ENCODE measurements at places on chromosomes 1 and 21.

GRCh38 chr1:219467524-219467923, 145.4 kb downstream of the ZC3H11B start:
- DNase-seq, result no peak

DNA sequence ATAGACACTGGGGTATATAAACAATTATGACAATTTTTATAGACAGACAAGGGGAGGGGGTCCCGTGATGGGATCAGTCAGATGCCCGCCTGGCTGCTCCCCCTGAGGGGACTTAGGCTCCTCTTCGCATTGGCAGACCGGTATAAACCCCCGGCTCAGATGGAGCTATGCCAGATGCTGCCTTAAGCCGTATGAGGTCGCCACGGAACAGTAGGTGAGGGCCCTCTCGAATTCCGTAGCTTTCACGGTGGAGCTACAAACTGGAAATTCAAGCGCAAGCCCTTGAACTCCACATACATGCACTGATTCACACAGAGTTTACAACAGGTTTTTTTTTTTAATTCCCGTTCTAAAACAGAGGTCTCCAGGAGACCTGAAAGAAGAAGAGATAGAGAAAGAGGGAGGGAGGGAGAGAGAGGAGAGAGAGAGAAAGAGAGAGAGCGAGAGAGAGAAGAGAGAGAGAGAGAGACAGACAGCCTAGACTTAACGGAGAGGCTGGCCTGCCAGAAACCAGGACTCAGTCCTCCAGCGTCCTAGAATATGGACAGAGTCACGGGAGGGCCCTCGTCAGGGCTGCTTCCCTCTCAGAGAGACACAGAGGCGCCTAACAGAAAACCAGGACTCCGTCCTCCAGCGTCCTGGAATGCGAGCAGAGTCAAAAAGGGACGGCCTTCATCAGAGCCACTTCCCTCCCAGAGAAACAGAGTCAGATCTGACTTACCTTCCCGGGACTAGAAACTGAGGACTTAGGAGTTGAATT, 24.4 kb upstream of the TMEM54 start:
- DNase-seq, result peak; percentile 4

DNA sequence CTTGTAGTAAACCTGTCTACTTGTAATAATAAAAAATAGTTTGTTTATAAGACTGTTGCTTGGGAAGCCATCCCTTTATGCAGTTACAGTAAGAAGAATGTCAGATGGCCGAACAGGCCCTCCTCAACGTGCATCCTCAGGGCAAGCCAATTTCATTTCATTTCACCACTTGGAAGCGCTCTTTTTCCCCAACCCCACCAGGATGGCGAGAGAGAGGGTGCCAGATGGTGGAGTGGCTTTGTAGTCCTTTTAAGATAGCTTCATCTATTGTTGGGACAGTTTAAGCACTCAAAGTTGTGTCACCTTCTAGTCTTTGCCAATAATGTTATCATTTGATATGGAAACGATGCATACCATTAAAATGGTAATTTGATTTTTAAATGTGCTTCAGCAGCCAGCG, 356.3 kb upstream of the CAMK1G start:
- DNase-seq, result no peak

DNA sequence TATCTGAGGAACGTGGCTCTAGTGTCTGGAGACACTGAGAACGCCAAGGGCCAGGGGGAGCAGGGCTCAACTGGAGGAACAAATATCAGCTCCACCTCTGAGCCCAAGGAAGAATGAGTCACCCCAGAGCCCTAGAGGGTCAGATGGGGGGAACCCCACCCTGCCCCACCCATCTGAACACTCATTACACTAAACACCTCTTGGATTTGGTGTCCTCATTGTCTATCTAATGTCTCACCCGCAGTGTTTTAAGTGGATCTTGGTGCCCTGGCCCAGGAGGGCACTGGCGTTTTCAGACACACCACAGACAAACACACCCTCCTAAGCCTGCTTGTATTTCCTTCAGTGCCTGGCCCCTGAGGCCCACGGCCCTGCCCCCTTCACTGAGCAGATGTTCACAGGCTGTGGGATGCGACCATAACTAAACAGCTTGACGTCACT, 2.2 kb upstream of the FALEC start:
- no peak for DNase-seq

GRCh38 chr1:42128499-42128898, 24.7 kb upstream of the GUCA2B start:
- DNase-seq, result no peak

GRCh38 chr21:44677881-44678280, 4.1 kb downstream of the KRTAP12-1 start:
- DNase-seq, result no peak

GRCh38 chr21:29499734-29500343, 201.1 kb downstream of the BACH1 start:
- DNase-seq, result no peak

DNA sequence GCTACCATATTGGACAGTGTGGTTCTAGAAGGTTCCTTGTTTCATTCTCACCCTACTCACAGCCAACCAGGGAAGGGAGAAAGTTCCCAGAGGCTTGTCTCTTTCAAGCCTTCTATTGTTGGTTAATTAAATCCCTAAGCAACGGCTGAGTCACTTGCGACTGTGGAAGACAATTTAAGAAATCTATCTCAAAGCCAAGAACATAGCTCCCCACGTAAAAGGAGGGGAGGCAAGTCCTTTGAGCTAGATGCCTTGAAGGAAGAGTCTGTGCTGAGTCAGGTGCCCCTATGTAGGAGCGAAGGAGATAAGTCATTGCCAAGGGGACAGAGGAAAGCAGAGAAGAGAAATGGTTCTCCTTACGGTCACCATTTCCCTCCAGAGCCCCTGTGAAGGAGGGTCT, 79.4 kb upstream of the PPP2R5A start:
- no peak for DNase-seq

DNA sequence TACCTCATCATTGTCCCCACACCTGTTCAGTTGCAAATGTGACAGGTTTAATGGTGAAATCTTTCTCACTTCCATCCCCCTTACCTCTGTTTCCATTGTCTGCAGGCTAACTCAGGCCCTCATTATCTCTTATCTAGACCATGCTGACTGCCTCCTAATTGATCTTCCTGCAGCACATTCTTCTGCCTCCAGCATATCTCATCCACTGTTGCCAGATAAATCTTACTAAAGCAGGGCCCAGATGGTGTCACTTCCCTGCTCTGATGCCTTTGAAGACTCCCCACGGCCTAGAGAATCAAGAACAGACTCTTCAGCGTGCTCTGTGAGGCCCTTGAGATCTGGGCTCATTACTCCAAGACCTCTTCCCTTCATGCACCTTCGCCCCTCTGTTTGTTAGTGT, 230.1 kb downstream of the DUSP10 start:
- DNase-seq, result no peak

DNA sequence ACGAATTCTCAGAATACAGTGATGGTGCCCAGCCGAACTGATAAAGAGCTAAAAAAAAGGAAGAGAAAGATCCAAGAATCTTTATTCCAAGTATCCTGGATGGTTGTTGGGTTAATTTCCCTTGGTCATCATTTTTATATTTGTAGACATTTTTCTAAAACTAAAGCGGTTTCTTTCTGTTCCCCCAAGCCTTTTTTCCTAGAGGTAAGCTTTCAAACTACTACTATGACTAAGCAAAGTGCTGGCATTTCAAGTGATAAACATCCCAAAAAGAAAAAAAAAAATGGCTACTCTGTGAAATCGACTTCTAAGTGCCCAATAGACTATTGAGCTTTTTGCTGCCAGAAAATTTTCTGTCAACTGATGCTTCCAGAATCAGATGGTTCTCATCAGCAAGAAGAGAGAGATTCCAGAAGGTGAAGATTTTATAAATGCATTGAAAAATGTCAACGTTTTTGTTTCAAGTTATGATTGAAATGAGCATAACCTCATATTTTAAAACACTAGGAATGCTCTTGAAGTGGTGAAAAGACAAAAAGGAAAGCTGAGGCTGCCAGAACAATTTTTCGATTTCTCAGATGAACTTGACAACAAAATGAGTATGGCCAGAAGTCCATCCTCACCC, 96.1 kb upstream of the ZC3H11B start:
- no peak for DNase-seq

GRCh38 chr1:101237229-101237837, 514 bp downstream of the S1PR1 start:
- peak; percentile 31 for DNase-seq

GRCh38 chr1:106746448-106747085, 309.9 kb upstream of the PRMT6 start:
- DNase-seq, result no peak

- DNase-seq, result no peak
These were observed 56.6 kb upstream of the EDN2 start for GRCh38 chr1:41540886-41541591.

- DNase-seq, result peak; percentile 62
These were observed 42.6 kb upstream of the WNT2B start for GRCh38 chr1:112466078-112466660.

DNA sequence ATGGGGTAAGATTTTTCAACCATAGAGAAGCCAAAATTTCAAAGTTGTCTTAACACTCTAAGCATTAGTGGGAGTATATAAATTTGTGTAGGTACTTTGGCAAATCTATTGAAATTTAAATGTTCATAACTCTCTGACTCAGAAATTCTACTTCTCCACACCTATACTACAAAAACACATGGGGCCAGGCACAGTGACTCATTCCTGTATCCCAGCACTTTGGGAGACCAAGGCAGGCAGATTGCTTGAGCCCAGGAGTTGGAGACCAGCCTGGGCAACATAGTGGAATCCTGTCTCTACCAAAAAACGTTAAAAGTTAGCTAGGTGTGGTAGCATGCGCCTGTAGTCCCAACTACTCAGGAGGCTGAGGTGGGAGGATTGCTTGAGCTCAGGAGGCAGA, 41.3 kb upstream of the RAVER2 start:
- DNase-seq, result no peak

- no peak for DNase-seq
These were observed 254.0 kb upstream of the RUNX1 start for GRCh38 chr21:35303085-35303484.

GRCh38 chr1:111837393-111837792, 81.7 kb downstream of the DDX20 start:
- DNase-seq, result no peak

- no peak for DNase-seq
These were observed 142.0 kb upstream of the KCNJ15 start for GRCh38 chr21:38114717-38115333.

- DNase-seq, result no peak
These were observed 42.0 kb upstream of the CD34 start for GRCh38 chr1:207952617-207953542.

- DNase-seq, result no peak
These were observed 96.4 kb downstream of the C1orf21 start for GRCh38 chr1:184483101-184483683.

DNA sequence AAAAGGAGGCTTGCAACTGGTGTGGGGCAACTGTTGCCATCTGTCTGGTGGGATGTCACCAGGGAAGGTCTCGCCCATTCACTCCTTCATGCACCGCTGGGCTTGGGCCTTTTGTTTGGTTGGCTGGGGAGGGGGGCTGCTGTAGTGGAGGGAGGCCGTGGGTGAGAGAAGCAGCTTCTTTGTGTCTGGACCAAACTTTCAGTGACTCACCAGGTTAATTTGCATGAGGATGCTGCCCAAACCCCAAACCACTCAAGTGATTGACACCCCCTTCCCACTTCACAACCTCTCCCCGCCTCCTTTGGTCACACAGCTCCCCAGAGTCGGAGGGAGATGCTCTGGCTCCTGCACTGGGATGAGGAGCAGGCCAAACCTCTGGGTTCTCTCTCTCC, 19.7 kb downstream of the BTG2 start:
- no peak for DNase-seq

DNA sequence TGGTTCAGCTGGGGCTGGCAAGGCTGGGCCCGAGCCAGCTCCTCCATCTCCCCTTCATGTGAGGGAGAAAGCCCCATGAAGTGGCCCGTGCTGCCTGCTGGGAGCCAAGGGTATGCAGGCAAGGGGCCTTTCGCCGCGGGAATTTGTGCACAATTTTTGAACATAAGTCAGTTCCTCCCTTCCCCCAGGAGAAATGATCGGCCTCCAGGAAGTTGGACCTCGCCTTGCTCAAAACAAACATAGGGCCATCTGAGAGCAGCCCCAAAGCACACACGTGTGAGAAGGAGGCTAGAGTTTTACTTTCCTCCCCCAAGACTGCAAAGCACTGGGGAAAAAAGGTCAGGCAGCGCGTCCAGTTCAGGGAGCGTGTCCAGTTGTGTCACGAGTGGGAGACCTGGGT, 64.7 kb downstream of the PRDM16 start:
- no peak for DNase-seq

Measured in stimulated activated naive CD4-positive, alpha-beta T cell (primary cell).